ENCODE measurements at places on chromosomes 2 and 18. TPM values are rescaled to one million over a fixed set of nuclear protein-coding genes. Genes with fewer than 3 reads are reported as not detected.

REG3A gene
- not detected for total RNA-seq

NTSR2 gene
- total RNA-seq = not detected

GLI2 gene
- total RNA-seq = 2.2 TPM

AKAIN1 gene
- total RNA-seq = not detected

ASXL2 gene
- 21.7 TPM for total RNA-seq

ACADL gene
- 0.76 TPM for total RNA-seq

RTP5 gene
- total RNA-seq = not detected

FARSB gene
- total RNA-seq = 19.0 TPM

WBP1 gene
- 44.3 TPM for total RNA-seq

TIMM21 gene
- 151 TPM for total RNA-seq

TMEM163 gene
- 0.46 TPM for total RNA-seq

ZNF804A gene
- total RNA-seq = 0.05 TPM

DNER gene
- total RNA-seq = 3.3 TPM

EIF5B gene
- total RNA-seq = 90.8 TPM

ACTG2 gene
- 1.9 TPM for total RNA-seq

PRLH gene
- not detected for total RNA-seq

NCKAP5 gene
- total RNA-seq = 4.3 TPM

LBX2 gene
- 0.43 TPM for total RNA-seq

ALPP gene
- total RNA-seq = not detected

GRB14 gene
- 22.1 TPM for total RNA-seq

UPP2 gene
- total RNA-seq = not detected

PID1 gene
- total RNA-seq = 8.4 TPM

TMEM247 gene
- total RNA-seq = not detected

IL36B gene
- total RNA-seq = not detected

SPC25 gene
- 0.60 TPM for total RNA-seq

NMUR1 gene
- 0.38 TPM for total RNA-seq

CD207 gene
- 0.41 TPM for total RNA-seq

BUB1 gene
- 0.87 TPM for total RNA-seq

IER3IP1 gene
- 9.7 TPM for total RNA-seq

ZEB2 gene
- total RNA-seq = 89.0 TPM

PPP1R1C gene
- 24.0 TPM for total RNA-seq

FHOD3 gene
- 350 TPM for total RNA-seq

GMCL1 gene
- total RNA-seq = 4.3 TPM

MATN3 gene
- total RNA-seq = 0.19 TPM

KCNS3 gene
- 4.5 TPM for total RNA-seq

MC2R gene
- not detected for total RNA-seq

COL4A3 gene
- 5.5 TPM for total RNA-seq
